ENCODE measurements at places on chromosomes 16 and 17. TPM values are rescaled to one million over a fixed set of nuclear protein-coding genes. Genes with fewer than 3 reads are reported as not detected.

GRCh38 chr17:82086941-82087906 is 10.8 kb downstream of the FASN start:
- peak; percentile 53 for DNase-seq

DNA sequence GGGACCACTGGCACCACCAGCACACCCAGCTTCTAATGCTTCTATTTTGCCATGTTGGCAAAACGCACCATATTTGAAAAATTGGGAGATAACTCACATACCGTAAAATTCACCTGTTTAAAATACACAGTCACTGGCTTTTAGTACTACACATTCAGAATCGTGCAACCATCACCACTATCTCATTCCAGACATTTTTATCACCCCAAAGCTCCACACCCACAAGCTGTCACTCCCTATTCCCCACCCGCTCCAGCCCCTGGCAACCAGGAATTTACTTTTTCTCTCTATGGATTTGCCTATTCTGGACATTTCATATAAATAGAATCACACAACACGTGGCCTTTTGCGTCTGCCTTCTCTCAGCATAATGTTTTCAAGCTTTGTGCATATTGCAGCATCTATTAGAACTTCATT is 25.0 kb downstream of the PPL start:
- DNase-seq = no peak

- no peak for DNase-seq
Measured at GRCh38 chr16:11395008-11395948, 50.0 kb downstream of the RMI2 start.

GRCh38 chr16:27239906-27240655 is 28.5 kb downstream of the NSMCE1 start:
- DNase-seq = no peak

DNA sequence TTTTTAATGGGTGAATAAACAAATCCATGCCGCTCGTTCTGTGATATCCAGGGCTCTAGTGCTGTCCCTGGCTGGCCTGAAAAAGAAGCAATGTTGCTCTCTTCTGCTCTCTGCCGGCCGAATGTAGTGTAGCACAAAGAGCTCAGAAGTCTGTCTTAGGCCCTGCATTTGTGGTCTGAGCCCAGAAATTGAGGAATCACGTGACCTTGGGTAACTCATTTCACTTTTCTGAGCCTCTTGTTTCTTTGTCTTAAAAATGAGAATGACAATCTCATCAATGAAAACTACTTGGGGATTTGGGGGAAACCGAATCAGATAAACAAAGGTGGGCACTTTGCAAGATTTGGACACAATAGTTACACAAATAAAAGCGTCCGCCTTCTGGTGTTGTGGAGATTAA is 381.6 kb upstream of the ASIC2 start:
- DNase-seq = peak; percentile 78

- DNase-seq = no peak
Measured at GRCh38 chr16:87178177-87178863, 138.9 kb downstream of the C16orf95 start.

Gene SPIRE2
- total RNA-seq = 2.8 TPM

Gene GNG13
- total RNA-seq = not detected

Gene COX6A2
- total RNA-seq = 1,093 TPM

Gene HOXB13
- total RNA-seq = not detected

Gene EVPLL
- not detected for total RNA-seq

Gene IRX6
- not detected for total RNA-seq

Gene PERCC1
- not detected for total RNA-seq

Measured in right cardiac atrium (tissue), 5 donors.